Stimulated activated CD8-positive, alpha-beta memory T cell treated with anti-CD3 and anti-CD28 coated beads, Interleukin-4, amount 100 ng/mL, for 4 hours (primary cell): ENCODE measurements at places on chromosomes 2 and 18.
A peak's percentile ranks its signal among the peaks of the same experiment; 100 is the strongest.

DNA sequence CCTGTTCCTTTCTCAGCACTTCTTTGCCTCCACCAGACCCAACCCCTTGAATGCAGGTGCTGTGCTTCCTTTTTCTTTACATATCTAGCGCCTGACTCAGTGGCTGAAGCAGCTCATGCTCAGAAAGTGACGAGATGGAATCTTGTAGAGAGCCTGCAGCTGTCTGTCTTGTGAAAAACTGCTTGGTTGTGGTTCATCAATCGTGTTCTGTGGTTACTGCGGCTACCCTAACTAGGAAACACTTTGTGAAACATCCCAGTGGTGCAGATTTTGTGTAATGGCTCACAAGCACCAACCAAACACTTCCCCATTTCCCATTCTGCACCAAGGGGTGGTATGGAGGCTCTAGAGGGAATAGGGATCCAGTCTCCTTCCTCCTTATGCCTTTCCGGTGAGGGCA is 307.2 kb upstream of the MMADHC start:
- no peak for DNase-seq

DNA sequence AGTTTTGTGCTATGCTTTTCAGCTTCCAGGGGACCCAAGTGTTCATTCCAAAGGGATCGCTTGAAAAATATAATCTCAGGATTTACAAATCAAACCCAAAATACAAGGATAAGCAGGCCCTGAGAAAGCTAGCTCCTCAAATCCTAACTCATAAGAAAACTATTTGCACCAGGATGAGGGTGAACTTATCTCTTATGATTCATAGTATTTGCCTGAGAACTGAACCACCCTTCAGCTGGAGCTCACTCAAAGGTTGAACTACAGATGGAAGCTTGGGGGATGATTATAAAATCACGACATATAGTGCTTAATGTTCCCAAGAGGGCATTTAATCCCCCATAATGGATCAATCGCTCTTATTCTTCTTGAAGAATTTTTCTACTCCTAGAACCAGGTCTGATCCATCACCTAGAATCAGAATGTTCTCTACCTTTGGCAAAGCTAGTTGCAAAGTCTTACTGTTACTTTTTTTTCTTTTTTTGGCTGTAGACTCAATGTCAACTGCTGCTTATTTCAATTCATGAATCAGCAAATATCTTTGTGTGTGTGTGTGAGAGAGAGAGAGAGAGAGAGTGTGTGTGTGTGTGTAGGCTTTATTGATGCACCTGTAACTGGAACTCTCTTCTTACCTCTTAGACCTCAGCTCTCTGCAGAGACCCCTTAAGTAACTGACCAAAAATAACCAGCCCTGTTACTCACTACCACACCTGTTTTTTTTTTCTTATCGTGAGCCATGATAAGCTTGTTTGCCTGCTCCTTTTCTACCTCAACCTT is 44.8 kb downstream of the ARL4C start:
- DNase-seq = no peak

DNA sequence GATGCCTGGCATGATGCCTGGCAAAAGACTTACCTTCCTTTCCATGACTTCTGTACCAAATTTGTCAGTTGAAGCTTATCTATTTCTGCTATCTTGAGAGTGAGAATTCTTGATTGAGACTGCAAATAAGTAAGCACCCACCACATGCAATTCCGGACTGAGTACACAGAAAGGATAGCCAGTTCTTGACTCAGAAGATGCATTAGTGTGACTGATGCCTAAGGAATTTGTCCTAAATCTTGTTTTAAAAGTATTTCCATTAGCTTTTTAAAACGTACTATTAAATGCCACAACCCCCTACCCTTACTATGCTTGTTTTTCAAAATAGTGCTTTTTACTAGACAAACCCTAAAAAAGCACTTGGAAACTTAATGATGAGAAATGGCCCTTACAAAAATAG is 545 bp downstream of the MPP4 start:
- DNase-seq = no peak

DNA sequence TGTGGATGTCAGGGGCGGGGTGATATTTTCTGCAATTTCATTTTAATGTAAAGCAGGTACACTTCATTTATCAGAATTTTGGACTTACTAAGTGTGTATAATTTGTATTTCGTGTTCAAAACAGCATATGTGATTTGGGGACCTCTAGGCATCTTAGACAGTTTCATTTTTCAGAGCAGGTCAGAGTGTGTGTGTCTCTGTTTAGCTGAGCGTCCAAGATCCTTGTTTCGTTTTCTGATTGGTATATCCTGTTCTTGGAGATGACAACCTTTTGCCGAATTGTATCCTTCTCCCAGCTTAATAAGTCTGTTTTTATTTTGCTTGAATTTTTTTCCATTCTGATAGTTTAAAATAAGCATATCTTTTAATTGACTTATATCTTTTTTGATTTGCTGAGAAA is 128.3 kb downstream of the KCNJ3 start:
- DNase-seq = no peak

GRCh38 chr18:67583621-67584020 is 67.1 kb upstream of the DSEL start:
- no peak for DNase-seq

GRCh38 chr2:231926180-231926741 is at the start of gene NPPC:
TSS of gene NPPC (minus strand) at chr2:231926396. CDS start at chr2:231926249, 147 bp downstream.
- peak; percentile 35 for DNase-seq

GRCh38 chr2:45699032-45699658 is 47.7 kb downstream of the PRKCE start:
- no peak for DNase-seq

- no peak for DNase-seq
These were observed 73.1 kb downstream of the HDAC4 start for GRCh38 chr2:239327536-239328350.

GRCh38 chr2:9206991-9207640 is 504 bp downstream of the ASAP2 start:
- DNase-seq = no peak

DNA sequence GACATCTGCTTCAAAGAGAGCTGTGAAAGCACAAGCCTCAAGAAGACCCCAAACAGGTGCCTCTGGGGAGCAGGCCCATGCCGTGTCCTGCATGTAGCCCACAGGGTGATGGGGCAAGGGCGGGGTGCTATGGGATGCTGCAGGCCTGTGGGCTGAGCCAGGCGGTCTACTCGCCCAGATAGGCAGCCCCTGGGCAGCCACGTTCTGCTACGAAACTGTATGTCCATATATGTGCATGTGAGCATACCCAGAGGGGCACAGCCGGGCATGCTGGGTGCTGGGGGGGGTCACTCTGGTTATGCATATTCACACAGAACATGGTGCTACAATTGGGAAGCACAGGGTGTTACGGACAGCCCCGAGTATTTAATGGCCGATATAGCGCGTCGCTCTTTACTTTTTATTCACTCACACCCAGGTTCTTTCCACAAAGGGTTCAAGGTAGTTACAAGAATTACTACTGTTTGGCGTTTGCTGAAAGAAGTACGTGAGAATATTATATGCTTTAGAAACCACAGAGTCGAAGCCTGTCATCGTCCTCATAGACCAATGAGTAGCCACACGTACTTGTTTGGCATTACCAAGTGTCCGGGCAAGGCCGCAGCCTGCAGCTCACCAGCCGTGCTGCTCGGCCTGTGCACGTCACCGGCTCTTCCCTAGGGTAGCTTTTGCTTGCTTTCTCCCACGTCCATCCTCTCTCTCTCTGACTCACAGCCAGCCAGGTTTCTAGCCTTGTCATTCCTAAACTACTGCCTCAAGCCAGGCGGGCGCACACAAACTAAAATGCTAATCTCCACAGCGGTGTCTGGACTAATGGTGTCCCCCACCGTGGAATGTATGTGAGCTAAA is 14.4 kb downstream of the MTERF4 start:
- DNase-seq = no peak

GRCh38 chr2:176961775-176962619 is 250.6 kb upstream of the HNRNPA3 start:
- no peak for DNase-seq

DNA sequence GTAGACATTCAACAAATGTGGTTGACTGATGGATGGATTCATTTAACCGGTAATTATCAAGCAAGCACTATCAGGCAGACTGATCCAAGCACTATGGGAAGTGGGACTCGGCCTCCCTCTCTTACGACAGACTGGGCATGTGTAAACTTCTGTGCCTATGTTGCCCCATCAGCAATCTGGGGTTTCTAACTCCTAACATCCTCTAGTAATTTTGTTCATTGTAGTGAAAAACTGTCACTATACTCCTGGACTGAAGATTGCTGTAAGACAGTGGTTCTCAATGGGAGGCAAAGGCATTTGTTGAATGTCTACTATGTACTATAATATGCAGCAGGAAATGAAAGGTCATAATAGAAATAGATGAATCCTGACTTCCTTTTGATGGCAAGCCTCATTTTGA is 51.2 kb upstream of the CREB1 start:
- no peak for DNase-seq

- DNase-seq = no peak
These were observed 74.6 kb upstream of the UBXN4 start for GRCh38 chr2:135667045-135667444.

DNA sequence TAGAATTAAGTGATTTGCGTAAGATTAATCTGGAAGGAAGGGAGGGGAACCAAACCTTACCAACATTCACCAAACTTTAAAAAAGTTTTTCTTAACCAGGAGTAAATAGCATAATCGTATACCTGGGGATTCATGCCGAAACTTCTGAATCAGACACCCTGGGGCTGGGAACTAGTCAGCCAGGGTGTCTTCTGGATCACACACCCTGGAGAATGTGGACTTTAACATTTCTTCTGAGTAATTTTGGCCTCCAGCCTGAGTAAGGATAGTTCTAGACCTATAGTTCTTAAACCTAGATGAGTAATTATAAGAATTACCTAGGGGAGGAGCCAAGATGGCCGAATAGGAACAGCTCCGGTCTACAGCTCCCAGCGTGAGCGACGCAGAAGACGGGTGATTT is 44.1 kb upstream of the MEIS1 start:
- no peak for DNase-seq

- no peak for DNase-seq
These were observed 147.1 kb upstream of the OTOS start for GRCh38 chr2:240287496-240288086.

DNA sequence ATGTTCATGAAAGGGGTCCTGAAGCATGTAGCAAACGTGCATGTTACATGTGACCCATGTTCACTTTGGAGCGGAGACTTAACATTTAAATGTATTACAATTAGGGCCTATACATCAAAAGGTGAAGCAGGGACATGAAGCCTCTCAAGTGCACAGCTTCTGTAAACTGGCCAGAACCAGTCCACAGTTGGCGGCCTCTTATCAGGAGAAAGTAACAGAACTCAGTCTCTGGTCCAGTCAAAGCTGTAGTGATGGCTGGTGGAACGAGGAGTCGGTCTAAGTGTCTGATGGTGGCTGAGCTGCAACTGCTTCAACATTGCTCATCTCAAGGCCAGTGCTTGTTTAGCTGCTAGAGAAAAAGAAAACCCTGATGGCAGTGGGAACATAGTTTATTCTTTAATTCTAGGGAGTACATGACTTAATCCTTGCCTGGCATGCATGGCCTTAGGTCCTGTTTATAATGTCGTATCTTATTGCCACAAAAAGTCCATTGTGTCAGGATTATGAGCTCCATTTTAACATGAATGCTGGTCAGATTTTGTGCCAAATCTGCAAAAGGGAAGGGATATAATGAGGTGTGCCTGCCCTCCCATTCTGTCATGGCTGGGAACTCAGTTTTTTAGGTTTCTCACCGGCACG is 22.2 kb upstream of the YES1 start:
- DNase-seq = no peak

DNA sequence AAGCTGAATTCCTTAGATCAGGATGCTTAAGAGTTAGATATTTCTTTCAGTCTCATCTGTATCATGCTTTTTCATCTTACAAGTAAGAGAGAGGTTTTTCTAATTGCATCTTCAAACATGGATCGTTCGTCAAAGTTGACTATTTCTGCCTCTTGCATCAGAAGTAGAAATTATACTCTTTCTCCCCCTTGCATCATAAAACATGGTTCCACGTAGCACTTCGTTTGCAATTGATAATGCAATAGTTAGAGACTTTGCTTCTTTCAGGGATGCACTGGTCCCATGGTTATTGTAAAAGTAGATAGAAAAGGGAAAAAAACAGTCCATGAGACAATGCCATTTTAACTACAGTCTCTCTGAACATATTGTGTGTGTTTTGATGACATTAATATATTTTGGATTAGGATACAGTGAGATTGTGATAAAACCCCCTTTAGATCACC is 75.1 kb upstream of the PARD3B start:
- DNase-seq = no peak

DNA sequence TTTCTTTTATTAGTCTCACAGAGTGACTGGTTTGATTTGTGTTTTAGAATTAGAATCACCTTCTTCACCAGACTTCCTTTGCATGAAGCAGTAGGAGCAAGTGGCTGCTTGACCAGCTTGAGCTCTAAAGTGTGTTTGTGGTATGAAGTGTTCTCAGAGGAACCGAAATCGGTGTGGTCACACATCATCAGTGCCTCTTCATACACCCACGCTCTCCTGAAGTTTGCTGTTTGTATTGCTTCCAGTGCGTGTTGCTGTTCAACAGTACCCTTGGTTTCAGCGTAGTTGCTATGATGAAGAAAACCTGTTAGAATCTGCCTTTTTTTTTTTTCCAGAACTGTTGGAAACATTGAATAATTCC is 77.9 kb downstream of the LIMS1 start:
- DNase-seq = no peak

GRCh38 chr2:170975127-170975942 is 46.3 kb downstream of the GORASP2 start:
- DNase-seq = no peak

DNA sequence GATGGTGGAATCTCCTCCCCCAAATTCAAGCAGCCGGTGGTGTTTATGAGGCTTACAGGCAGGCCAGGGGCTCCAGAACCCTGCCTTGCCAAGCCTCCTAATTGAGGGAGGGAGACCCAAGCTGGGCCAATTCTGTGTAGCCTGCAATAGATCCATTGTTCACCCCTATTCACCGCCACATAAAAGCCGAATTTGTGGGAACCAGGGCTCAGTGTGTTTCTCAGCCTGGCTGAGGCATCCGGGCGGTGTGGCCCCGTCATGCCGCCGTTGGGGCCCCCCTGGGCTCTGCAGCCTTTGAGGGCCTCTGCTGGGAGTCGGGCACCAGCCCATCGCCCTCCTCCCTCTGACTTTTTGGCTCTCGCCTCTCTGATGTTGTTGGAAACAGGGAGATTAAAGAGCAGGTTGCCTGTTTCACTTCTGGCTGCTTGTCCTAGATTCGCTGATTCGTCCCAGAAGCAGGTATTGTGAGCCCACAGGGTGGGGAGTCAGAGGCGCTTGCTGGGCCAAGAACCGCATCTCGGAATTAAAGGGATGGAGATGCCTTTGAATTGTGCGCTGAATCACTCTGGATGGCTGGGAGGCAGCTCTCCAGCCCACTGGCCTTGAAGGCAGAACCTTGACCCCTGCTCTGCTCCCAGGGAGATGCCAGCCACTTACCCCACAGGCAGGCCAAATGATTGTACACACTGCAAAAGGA is 14.7 kb upstream of the OTOS start:
- DNase-seq = no peak
